Spinal cord (tissue), 10 donors: ENCODE measurements at places on chromosomes 7 and 10.
A peak's percentile ranks its signal among the peaks of the same experiment; 100 is the strongest.

- no peak for DNase-seq
Measured at GRCh38 chr7:130814778-130815335, 80.8 kb upstream of the KLF14 start.

GRCh38 chr10:17229967-17230682 lies 2.1 kb downstream of the VIM start:
- peak; percentile 45 for DNase-seq

- peak; percentile 56 for DNase-seq
Measured at GRCh38 chr10:93288679-93289634, 193.2 kb downstream of the MYOF start.

- DNase-seq: no peak
Measured at GRCh38 chr7:78749052-78749746, 704.3 kb downstream of the MAGI2 start.

GRCh38 chr10:20623546-20623945 lies 273.6 kb downstream of the NEBL start:
- no peak for DNase-seq

GRCh38 chr10:125004571-125005311 lies 62.8 kb downstream of the ZRANB1 start:
- DNase-seq: no peak

DNA sequence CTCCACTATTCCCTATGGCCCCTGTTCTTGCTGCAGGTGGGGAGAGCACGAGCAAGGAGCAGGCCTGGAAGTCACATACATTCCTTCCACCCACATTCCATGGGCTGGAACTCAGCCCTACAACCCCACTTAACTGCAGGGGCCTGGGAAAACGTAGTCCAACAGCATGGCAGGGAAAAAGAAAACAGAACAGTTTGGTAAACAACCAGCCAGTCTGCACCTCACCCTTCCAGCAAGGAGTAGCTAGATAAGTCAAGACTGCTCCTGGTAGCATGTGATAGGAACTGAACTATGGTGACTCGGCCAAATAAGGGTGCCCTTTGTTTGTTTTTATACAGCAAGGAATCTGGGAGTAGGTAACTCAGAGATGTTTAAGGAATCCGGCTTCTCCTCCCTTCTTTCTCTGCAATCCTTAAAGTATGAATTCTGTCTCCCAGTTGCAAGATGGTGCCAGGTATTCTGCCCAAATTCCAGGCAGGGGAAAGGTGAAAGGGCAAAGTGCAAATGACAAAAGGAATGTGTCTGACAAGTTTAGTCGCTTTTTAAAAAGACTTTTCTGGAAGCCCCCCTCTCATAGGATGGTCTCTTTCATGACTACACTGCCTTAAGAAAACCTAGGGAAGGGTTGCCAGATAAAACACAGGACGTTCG lies 311.7 kb upstream of the NEBL start:
- no peak for DNase-seq

GRCh38 chr7:64640504-64640903 lies 25.4 kb upstream of the ZNF107 start:
- DNase-seq: no peak

- DNase-seq: no peak
Measured at GRCh38 chr10:67722113-67722512, 26.1 kb upstream of the CTNNA3 start.

DNA sequence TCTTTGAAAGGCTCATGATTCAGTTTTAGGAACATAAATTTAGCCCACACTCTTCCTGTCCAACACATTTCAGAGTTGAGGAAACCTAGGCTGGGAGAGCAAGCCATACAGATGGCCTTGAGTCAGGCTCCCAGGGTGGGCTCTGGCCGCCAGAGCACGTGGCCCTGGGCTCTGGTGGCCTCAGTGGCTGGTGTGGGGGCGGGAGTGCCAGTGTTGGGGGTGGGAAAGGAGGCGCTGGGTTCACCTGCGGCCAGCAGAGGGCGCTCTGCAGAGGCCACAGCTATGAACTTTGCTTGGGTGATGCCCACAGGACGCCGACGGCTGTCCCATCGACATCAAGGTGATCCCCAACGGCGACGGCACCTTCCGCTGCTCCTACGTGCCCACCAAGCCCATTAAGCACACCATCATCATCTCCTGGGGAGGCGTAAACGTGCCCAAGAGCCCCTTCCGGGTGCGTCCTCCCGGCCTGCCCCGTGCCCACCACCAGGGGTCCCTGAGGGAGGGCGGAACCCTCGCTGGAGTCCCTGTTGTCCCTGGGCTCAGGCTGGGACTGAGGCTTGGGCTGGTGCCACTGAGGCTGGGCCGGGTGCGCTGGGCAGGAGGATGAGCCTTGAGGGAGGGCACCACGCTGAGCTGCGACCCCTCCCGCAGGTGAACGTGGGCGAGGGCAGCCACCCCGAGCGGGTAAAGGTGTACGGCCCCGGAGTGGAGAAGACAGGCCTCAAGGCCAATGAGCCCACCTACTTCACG lies 11.9 kb downstream of the FLNC start:
- no peak for DNase-seq

DNA sequence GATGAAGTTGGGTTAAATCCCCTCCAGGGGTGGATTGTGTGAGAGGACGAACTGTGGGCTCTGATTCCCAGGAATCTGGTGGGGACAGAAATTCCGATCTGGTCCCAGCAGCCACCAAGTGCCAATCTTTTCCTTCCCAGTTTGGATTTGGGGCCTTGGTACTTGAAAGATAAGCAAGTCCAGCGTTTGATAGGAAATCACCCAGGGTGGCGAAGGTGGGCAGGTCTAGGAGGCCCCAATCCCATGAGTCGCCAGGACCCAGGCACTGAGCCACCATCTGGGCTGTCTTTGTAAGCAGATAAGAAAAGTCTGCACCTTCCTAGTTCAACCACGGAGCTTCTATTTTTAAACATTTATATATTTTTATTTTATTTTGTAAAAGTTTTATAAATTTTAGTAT lies 122.6 kb upstream of the LSM8 start:
- no peak for DNase-seq

DNA sequence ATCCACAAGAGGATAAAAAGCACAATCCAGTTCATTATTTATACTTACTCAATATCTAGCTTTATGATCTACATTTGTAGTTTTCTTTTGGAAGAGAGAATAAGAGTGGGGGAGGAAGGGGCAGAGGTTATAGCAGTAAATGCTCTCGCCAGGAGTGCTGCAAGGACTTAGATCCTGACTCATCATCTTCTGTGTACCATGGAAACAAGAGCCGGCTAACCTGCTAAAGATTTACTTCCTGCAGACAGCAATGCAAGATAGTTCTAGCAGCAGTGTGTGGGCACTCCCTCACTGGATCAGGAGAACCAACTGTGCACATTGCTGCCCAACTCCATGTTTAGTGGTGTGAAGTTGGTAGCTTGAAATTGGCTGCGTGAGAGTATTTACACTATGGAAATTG lies 47.7 kb upstream of the TRIL start:
- DNase-seq: no peak

GRCh38 chr10:74738542-74738941 lies 87.9 kb upstream of the KAT6B start:
- DNase-seq: no peak

DNA sequence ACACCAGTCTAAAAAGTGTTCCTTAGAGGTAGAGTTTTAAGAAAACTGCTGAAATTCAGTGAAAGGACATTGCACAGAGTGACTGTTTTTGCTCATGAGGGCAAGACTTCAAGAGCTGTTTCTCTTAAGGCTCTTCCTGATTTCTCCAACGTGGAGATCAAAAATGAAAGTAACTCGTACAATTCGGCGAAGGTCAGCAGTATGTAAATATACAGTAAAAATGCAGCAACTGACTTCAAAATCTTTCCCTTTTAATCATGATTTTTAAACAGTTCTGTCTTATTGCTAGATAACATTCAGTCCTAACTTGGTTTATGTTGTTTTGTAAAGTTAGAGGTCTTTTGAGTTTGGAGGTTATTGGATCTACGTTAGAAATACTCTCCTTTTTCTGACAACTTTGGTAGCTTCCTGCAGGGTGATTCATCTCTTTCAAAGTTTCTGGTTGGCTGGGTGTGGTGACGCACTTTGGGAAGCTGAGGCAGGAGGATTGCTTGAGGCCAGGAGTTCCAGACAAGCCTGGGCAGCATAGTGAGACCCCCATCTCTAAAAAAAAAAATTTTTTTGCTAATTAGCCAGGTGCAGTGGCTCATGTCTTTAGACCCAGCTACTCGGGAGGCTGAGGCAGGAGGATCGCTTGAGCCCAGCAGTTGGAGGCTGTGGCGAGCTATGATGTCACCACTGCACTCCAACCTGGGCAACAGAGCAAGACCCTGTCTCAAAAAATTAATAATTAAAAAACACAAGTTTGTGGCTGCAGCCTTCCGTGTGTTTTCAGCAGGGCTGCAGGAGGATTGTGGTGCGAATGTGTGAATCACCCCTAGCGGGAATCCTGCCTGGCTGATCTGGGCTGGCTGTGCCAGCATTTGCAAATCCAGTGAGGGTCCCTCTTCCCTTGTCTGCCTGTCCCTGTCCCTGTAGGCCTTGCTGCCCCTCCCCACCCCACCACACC lies 29.2 kb upstream of the AP5Z1 start:
- no peak for DNase-seq

DNA sequence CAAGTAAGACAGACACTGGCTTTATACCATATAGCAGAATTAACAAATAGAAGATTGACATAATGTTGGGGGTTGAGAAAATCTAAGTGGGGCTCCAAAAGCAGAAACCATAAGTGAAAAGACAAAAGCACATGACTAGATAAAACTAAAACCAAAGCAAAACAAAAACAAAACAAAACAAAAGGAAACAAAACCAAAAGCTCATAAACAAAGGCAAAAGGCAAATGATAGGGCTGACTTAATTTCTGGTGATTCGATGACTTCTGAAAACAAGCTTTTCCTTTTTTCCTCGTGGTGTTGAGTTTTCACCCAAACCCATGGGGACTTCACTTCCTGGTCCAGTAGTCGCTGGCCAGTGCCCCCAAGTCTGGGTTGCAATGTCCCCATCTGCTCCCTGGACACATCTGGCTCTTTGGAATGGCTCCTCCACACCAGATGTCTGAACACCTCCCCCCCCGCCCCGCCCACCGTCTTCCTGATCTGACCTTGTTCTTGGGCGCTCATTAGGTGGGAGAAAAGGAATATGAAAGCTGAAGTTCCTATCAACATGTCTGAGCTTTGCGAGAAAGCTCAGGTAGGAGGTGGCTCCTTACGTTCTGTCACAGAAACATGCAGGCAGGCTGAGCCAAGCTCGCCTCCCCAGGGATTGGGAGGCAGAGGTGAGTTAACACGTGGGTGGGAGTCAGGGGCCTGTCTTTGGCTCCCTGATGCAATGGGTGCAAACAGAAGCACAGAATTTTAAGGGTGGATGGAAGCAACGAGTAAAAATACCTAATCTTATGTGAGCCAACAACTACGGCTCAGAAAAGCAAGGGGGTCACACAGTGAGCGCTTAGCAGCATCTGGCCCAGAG lies 121.0 kb downstream of the NEURL1 start:
- DNase-seq: no peak
